ENCODE measurements at places on chromosomes 1 and 21.

GRCh38 chr1:225684741-225685140 is 31.8 kb upstream of the ENAH start:
- no peak for DNase-seq

DNA sequence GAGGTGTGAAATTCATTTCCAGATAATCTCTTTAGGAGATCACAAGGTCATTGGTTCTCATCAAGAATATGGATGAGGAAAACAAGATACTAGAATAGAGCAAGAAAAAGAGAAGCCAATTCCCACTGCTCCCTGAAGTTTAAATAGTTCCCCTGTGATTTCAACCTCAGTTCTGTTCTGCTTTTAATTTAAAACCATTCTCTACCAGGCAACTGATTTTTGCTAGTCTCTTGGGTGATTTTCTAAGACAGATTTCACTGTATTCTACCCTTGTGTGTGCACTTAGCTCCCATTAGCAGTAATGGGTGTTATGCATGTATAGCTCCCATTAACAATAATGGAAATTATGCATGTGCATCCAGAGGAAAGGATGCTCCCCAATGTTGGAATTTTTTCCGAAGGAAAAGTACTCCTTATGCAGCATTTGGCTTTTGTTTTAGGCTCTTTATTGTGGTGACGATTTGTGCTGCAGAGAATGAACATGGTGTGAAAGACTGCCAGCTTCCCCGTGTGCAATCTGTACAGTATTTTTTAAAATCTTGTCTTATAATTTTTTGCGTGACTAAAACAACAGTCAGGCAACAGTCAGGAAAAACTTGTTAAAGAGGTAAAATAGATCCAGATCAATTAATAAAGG is 144.0 kb upstream of the ZRANB2 start:
- DNase-seq, result no peak

- DNase-seq, result no peak
Measured at GRCh38 chr1:220300442-220301121, 28.3 kb upstream of the RAB3GAP2 start.

- no peak for DNase-seq
Measured at GRCh38 chr1:228088586-228089498, 6.3 kb downstream of the ARF1 start.

DNA sequence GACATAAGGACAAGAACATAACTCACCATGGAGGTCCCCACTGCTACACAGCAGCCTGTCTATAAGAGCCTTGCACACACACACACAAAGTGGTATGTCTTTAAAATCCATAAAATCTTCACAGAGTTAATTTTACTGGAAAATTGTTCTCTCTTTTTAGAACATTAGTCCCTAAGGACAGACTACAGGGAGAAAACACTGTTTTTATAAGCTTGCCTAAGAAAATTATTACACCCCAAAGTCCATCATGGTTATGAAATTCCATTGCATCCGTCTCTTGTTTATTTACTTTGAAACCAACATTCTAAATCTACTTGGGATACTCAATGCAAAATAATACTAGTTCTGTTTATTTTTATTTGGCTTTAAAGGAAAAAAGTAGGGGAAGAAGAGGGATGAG is 197.4 kb downstream of the SETD4 start:
- no peak for DNase-seq

GRCh38 chr1:159817276-159818041 is 9.2 kb upstream of the SLAMF8 start:
- DNase-seq, result no peak

- DNase-seq, result no peak
Measured at GRCh38 chr1:176619261-176619660, 156.3 kb downstream of the PAPPA2 start.

GRCh38 chr21:28922368-28922767 is 70.3 kb downstream of the LTN1 start:
- no peak for DNase-seq

GRCh38 chr1:101064697-101065096 is 39.1 kb upstream of the DPH5 start:
- no peak for DNase-seq

- no peak for DNase-seq
Measured at GRCh38 chr1:180905927-180906326, 6.8 kb upstream of the KIAA1614 start.

DNA sequence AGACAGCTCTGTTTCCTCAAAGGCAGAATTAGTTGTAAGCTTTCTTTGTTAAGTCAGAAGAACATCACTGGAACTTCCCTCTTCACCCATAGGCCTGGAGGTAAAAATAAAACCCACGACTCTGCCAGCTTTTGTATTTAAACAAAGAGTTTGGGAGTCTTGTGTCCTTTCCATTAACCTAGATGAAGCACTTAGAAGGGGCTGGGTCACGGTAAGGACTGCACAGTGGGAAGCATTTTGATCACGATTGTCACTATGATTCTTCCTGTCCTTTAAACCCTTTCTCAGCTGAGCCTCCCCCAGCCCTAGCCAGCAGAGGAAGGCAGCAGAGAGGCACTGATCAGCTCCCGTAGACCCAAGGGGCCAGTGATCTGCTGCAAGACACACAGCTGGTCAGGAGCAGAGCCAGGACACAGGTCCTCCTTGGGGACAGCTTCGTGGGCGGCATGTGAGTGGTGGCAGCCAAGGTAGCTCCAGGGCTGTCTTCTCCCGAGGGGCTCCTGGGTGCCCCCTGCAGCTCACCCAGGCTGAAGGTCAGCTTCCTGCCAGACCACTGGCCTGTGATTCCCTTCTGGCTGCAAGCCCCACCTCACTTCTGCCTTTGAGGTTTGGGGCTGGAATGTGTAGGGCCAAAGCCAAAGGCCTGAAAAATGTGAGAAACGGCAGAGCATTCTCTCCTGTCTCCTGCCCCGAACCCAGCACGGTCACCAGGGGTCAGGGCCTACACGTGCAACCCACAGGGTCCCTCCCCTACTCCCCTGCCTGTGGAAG is 4.0 kb upstream of the LAPTM5 start:
- DNase-seq, result no peak

DNA sequence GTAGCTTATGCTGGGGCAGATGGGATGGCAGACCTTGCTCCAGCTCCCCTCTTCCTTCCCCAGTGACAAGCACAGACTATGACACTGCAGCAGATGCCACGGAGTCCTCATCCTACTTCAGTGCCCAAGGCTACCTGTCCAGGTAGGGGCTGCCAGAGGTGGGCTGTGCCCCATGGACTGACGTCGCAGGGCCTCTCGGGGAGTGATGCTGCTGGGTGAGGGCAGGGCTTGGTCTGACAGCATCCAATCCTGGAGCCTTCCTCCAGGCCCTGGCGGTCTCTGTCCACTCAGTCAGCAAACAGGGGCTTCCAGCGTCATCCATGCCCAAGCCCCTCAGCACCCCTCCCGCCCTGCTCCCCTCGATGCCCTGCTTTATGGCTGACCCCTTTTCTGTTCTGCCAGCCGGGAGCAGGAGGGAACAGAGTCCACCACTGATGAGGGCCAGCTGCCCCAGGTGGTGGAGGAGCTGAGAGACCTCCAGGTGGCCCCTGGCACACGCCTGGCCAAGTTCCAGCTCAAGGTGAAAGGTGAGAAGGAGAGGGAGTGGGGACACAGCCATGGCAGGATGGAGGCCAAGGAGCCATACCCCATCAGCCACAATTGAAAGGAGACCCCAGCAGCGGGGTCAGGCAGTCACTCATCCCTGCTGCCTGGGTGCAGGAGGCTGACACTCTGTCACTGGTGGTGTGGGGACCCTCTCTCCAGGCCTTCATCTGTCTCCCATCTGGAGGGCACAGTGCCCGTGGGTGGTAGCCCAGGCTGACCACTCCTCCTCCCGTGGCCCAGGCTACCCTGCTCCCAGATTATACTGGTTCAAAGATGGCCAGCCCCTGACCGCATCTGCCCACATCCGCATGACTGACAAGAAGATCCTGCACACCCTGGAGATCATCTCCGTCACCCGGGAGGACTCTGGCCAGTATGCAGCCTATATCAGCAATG is 73.6 kb downstream of the TRIM11 start:
- DNase-seq, result no peak

DNA sequence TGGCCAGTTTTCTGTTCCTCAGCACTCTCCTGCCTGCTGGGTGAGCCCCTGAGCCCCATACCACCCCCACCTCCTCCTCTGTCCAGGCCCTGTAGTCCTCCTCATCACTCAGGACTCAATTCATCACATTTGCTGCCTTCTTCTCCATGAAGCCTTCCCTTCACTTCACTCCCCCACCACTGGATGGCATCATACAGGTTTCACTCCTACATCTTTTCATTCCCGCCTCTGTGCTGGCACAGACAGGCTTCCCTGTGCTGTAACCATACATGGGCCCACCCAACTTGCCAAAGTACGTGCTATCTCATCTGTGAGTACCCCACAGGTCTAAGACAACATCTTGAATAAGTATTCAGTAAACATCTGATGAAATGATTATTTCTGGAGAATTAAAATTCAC is 56.9 kb downstream of the SLC45A1 start:
- DNase-seq, result no peak

DNA sequence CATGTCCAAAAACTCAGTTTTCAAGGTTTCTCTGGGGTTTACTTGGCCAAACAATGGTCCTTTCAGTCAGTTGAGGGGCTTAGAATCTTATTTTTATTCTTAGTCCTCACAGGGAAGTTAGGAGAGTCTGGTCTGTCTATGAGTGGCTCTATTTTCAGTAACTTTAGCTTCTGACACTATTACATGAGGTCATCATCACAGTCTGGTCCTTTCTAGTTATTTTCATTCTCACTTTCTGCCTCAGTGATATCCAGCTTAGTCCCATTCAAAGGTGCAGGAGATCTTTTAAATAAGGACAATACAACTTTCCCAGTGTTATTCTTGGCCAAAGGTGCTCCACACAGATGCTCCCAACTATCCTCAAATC is 30.0 kb upstream of the FGGY start:
- no peak for DNase-seq

DNA sequence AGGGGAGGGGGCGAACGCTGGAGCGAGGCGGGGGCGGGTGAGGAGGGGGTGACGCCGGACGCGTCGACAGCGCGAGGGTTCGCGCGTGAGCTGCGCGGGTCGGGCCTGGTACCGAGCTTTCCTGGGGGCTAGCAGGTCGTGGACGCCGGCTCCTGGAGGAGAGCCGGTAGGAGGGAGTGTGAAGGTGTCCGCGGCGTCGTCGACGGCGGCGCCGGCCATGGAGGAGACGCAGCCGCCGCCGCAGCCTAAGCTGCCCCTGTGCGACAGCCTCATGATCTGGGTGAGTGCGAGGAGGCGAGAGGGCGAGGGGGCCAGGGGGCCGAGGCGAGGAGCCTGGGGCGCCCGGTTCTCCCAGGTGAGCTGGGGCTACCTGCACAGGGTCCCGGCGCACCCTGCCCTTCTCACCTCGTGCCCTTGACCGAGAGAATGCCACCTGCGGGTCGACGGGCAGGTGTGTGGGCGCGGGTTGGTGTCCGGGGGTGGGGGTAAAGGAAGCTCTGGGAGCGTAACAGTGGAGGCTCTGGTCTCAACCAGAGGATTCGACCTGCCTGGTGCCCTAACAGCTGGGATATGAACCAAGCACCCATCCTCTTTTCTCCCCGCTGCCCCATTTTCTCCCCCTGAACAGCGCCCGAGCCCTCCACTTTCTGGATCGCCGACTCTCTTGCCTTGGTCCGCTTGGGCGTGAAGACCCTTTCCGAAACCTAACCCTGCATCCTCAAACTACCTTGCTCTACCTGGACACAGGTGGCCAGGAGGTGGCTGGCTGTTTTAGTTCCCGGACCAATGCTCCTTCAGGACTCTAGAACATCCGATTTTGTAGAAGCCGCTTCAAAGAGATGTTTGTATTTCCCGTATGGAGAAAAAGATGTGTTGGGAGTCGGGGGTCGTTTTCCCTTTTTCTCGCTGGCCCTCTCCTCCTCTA is at the start of gene HOOK1:
Gene HOOK1, plus strand, starts transcription at position 49 of the 925 bp plus-strand sequence. Its CDS starts 169 bp downstream, at position 218.
- DNase-seq, result no peak

GRCh38 chr21:40841524-40842196 is 5.3 kb downstream of the DSCAM start:
- DNase-seq, result no peak

GRCh38 chr1:183966487-183966886 is 71.0 kb downstream of the COLGALT2 start:
- no peak for DNase-seq

DNA sequence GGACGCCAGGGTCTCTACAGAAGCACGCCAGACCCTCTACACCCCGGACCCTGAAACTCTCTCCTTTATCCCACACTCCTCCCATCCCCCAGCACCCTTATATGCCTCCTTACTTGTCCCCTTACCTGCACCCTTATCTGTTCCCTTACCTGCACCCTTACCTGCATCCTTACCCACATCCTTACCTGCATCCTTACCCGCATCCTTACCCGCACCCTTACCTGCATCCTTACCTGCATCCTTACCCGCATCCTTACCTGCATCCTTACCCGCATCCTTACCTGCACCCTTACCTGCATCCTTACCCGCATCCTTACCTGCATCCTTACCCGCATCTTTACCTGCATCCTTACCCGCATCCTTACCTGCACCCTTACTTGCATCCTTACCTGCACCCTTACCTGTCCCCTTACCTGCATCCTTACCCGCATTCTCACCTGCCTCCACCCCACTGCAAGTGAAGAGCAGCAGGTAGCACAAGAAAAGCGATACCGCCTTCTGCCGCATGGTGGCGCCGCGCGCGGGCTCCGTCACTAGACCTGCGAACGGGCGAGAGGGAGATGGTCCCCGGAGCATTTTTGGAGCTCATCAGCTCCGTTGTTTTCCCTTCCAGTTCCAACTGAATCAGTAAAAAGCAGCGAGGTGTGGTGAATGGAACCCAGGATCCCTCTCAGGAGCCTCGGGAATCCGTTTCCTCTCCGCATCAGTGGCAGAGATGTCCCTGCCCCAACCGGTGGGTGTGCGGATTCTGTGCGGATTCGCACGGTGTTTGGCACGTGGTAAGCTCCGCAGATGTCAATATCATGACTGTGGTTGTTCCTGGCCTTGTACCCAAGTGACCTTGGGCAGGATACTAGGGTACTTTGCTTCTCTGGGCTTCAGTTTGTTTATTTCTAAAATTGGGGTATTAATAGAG is 2.9 kb downstream of the IFI6 start:
- peak; percentile 79 for DNase-seq

DNA sequence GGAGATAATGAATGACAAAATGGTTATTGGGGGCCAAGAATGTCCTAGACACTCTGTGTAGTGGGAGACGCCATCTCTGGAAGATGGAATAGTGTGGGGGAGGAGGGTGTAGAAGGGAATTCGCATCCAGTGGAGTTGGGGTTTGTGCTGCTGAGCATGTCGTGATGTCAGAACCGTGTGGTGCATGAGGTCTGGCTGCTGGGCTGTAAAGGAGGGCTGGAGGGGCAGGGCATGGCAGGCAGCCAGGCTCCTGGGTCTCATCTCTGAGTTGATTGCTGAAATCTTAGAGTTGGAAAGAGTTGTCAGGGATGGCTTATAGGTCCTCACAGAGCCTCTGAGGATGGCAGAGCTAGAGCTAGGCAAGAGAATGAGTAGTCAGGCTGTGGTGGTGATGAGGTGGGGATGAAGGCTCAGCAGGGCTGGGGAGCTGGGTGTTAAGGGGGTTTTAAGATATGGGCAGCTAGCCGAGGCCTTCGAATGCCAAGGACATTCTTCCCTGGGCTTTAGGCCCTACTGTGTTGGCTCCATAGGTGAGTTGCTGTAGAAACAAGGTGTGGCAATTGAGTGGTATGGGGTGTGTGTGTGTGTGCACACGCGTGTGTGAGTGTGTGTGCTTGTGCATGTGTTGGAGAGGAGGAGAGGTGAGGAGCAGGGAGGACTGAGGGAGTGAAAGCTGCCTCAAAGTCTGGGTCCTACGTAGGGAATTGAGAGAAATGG is 1.9 kb downstream of the PPFIA4 start:
- DNase-seq, result no peak

All from activated CD8-positive, alpha-beta memory T cell treated with anti-CD3 and anti-CD28 coated beads for 1 hour (primary cell).